Stimulated activated CD4-positive, alpha-beta T cell treated with anti-CD3 and anti-CD28 coated beads, TNF-alpha, amount 100 ng/mL, for 1 hour (primary cell): ENCODE measurements at places on chromosomes 4 and X.

DNA sequence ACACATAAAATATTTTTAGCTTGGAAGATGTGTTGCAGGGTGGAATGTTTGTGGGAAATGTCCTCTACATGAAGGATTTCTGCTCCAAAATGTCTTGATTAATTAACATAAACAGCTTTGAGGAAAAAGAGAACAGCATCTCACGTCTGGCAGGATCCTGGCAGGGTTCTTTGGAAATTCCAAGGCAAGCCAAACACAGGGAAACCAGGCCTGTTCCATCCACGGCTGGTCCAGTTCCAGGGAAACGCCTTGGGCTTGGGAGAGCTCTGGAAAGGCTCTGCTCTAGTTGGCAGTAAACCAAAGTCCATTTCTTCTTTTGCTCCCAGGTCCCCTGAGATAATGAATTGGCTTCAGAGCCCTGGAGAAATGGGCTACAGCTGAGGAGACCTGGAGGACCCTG lies 42.4 kb upstream of the GAB1 start:
- DNase-seq = no peak

GRCh38 chr4:141102367-141102766 lies 30.9 kb downstream of the RNF150 start:
- DNase-seq = no peak

DNA sequence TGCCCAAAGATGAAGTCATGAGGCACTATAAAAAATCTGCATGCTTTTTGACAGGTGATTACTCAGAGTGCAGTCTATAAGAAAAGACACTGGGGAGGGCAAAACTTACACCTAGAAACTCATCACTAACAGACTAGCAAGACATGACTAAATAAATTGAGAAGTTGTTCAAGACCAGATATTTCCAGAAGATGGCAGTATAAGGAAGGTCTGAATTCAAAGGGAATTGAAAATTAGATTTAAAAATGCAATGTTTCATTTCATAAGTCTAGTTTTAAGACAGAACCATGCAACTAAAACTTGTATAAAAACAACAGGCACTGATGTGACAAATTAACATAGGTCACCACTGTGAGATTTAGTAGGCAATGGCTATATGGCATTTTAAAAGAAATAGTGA lies 232.5 kb upstream of the POF1B start:
- DNase-seq = no peak

- DNase-seq = no peak
Observed at GRCh38 chrX:132738951-132739350, 219.5 kb downstream of the HS6ST2 start.

- DNase-seq = no peak
Observed at GRCh38 chr4:87077914-87078585, 142.4 kb downstream of the KLHL8 start.

DNA sequence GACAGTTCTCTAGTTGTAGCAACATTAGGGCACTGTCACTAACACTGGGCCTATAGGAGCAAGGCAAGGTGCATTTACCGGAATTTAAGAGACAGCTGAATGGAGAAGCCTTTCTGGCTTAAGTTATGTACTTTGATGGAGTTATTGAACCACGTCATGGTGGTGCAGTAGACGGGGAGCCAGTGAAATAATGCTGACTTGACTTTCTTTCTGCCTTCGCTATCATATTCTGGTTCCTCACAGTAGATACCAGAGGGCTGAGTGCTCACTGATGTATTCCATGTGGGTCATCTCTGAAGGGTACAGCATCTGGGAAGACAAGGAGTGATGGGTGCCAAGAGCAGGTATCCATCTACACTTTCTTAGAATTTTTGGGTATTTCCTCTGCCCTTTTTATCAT lies 802.8 kb downstream of the FSTL5 start:
- DNase-seq = no peak

- no peak for DNase-seq
Observed at GRCh38 chrX:87900320-87900908, 382.8 kb downstream of the KLHL4 start.
